ENCODE measurements at places on chromosomes 6 and 20.

DNA sequence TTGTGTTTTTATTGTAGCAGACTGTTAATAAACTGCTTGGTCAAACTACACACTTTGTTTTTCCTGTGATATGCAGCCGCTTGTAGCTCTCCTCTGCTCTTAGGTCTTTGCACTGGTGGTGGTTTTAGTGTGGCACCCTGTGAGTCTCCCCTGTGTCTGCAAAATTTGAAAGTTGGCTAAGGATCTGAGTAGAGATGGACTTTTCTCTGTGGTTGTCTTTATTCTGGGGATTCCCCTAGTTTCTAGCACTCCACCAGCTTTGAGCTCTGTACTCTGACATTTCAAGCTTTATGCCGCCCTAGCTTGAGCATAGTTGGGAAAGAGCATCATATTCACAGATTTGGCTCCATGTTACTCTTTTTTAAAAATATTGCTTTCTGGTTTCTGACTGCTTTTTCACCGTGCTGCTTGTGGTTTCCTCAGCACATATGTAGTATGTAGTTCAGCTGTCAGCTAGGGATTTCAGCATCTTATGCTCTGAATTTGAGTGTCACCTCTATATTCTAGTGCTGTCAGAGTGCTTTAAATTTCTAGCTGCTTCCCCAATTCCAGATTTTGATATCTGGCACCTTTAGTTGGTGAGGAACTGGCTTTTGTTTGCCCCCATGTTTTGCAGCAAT is 25.4 kb downstream of the CDYL start:
- no peak for DNase-seq

DNA sequence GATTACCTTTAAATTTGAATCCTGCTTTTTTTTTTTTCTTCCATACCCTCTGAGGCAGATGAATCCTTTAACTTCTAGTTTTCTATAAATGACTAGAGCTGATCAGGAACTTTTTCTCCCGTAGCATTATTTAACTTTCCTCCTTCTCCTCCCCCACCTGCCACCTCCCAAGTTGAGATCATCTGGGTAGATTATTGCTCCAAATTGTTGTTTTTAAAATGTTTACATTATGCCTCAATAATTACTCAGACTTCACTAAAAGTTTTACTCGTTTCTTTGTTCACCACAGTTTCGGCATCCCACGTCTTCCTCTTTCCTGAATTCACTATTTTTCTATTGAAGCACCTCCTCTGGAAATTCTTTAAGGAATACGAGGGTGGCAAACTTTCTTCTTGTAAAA is 16.6 kb upstream of the SCUBE3 start:
- DNase-seq = no peak

GRCh38 chr20:38471987-38472512 is 593 bp upstream of the RALGAPB start:
- no peak for DNase-seq

GRCh38 chr6:27672113-27672799 is 199.4 kb upstream of the ZNF184 start:
- no peak for DNase-seq

GRCh38 chr20:59324521-59325141 is 24.2 kb downstream of the EDN3 start:
- DNase-seq = no peak

DNA sequence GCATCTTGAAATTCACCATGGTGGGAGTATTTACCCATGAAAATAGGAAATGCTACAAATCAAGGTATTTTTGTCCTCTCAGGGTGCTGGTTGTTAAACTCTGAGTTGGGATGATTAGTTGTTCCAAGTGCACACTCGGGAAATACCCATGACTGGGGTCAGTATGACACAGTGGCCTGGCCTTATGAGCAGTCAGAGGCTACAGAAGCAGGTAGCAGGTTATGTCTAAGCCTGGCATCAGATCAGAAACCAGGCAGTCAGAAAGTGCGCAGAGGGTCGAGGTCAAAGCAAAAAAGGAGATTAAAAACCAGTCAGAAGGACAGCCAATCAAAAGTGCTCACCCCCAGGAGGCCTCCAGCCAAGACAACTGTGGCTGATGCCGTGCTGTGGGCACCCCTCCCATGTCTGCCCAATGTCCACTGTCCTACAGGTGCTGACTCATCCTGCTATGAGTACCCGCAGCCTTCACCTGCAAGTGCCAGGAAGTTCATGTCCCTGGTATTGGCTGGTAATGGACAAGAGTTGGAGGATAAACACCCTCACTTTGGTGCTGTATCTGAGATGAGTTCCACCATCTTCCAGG is 117.4 kb upstream of the SLC24A3 start:
- no peak for DNase-seq

- no peak for DNase-seq
These were observed 43.9 kb upstream of the DEK start for GRCh38 chr6:18308070-18308735.

GRCh38 chr6:167750956-167751358 is 75.8 kb upstream of the AFDN start:
- no peak for DNase-seq

GRCh38 chr6:106156863-106157262 is 70.7 kb downstream of the PRDM1 start:
- no peak for DNase-seq
